ENCODE measurements at places on chromosomes 13 and 19.
A peak's percentile ranks its signal among the peaks of the same experiment; 100 is the strongest.

GRCh38 chr13:60121337-60121687 is 42.4 kb downstream of the DIAPH3 start:
- no peak for DNase-seq

DNA sequence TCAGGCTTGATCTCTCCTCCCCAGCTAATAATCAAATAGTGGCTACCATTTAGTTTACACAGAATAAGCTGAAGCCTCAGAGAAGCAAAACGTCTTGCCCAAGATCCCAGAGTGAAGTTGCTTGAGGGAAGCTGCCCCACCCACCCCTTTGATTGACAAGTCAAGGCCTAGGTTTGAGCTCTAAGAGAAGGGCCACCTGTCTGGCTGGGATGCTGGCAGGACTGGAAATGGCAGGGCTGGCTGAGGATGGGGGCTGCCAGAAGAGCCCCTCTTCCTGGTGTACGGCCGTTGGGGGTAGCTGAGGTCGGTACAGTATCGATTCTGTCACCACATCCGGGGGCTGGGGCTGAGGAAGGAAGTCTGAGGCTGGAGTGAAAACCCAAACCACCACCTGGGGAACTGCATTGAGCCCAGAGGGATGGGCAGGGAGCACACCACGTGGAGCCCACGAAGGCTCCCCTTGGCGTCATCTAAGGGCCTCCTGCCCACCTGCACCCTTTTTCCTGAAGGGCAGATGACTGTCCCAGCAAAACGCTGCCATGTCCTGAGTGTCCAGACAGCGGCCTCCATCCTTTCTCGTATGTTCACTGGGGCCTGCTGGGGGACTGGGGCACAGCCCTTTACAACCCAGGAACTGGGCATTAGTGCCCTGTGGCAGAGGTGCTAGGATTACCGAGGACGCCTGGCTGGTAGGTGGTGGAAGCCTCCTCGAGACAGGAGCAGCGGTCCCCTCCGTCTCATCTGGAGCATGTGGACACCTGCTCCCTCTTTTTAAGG is 1.4 kb upstream of the PRKD2 start:
- DNase-seq = peak; percentile 47

DNA sequence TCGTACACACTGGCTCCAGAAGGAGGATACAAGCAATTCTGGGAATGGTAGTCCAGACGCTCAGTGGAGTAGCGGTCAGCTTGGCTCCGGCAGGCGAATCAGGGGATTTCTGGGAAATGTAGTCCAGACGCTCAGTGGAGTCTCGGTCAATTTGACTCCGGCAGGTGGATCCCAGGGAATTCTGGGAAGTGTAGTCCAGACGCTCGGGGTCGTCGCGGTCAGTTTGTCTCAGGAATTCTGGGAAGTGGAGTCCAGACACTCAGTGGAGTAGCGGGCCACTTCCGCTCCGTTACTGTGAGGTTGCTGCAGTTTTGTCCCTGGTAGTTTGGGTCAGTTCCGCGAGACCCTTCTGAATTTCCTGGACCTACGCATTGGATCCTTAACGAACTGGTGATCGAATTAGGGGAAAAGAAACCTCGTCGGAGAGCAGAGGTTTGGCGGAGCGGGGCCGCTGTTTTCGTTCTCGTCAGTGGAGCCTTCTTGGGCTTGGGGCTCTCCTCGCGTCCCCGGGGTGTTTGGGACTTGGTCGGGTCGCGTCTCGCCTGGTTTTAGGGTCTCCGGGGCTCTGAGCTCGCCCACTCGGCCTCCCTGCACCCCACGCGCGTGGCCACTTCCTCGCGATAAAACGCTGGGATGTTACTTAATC is at the start of gene ZNF225:
TSS of gene ZNF225 (plus strand) at position 262 of the 646 bp plus-strand sequence. CDS start 2,429 bp downstream, outside the sequence.
- DNase-seq = peak; percentile 77

- no peak for DNase-seq
Observed at GRCh38 chr13:43227721-43228120, 204.3 kb downstream of the DNAJC15 start.

- no peak for DNase-seq
Observed at GRCh38 chr13:88840085-88840484, 1168.9 kb downstream of the SLITRK5 start.

GRCh38 chr19:16355293-16356043 is 30.8 kb downstream of the KLF2 start:
- DNase-seq = no peak

DNA sequence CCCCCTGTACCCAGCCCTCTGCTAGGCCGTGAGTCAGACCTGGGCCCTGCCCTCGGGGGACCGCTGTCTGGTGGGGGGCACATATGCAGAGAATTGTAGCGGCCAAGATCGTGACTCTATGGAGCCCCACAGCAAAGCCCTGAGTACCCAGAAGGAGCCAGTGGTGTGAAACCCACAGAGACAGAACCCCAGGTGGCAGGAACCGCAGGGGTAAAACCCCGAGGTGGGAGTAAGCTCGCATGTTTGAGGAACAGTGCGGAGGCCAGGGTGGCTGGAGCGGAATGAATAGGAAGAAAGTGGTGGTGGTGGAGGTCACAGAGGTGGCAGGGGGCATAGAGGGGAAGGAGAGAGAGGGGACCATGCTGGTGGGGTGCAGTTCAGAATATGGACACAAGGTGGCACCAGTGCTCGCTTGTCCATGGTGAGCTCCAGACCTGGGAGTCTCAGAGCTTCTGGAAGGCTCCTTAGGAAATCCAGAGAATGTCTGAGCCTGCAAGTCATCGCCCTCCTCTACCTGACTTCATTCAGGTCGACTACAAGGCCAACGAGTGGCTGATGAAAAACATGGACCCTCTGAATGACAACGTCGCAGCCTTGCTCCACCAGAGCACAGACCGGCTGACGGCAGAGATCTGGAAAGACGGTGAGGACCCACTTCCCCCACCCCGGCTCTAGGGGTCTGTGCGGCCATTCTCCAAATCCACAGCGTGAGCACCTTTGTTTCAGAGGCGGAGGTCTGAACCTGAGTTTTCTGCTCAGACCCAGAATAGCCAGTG is 48.9 kb downstream of the MYH14 start:
- DNase-seq = peak; percentile 23

GRCh38 chr13:44398606-44399005 is 25.0 kb downstream of the SERP2 start:
- DNase-seq = no peak

DNA sequence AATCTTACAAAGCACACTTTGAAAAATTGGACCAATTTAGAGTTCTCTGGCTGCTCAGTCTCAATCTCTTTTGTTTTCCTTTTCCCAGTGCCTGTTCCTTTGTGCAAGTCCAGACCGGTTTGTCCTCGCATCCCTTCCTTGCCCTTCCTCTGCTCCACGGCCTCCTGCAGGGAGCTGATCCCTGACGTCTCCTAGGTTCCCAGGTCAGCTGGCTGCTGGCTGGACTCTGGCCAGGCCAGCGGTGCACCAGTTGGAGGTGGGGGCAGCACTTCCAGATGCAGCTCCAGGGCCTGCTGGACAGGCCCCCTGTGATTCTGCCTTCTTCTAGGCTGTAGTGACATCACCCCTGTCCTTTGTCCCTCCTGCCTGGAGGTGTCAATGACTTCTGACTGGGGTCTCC is 44.0 kb upstream of the KPNA3 start:
- no peak for DNase-seq

- DNase-seq = peak; percentile 47
Observed at GRCh38 chr19:19591133-19591825, 27.2 kb downstream of the PBX4 start.

DNA sequence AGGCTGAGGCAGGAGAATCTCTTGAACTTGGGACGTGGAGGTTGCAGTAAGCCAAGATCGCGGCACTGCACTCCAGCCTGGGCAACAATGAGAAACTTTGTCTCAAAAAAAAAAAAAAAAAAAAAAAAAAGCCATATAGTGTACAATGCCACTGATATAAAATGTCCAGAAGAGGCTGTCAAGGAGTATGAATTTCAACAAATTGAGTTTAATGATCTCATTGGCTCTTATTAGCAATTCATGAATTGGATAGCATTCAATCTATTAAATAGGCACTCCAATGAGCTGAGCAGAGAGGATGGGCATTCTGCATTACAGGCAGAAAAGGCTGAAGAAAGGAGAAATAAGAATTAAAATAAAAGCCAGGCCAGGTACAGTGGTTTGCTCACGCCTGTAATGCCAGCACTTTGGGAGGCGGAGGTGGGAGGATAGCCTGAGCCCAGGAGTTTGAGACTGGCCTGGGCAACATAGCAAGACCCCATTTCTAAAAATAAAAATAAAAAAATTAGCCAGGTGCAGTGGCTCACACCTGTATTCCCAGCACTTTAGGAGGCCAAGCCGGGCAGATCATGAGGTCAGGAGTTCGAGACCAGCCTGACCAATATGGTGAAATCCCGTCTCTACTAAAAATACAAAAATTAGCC is 757 bp upstream of the LMNB2 start:
- DNase-seq = no peak

DNA sequence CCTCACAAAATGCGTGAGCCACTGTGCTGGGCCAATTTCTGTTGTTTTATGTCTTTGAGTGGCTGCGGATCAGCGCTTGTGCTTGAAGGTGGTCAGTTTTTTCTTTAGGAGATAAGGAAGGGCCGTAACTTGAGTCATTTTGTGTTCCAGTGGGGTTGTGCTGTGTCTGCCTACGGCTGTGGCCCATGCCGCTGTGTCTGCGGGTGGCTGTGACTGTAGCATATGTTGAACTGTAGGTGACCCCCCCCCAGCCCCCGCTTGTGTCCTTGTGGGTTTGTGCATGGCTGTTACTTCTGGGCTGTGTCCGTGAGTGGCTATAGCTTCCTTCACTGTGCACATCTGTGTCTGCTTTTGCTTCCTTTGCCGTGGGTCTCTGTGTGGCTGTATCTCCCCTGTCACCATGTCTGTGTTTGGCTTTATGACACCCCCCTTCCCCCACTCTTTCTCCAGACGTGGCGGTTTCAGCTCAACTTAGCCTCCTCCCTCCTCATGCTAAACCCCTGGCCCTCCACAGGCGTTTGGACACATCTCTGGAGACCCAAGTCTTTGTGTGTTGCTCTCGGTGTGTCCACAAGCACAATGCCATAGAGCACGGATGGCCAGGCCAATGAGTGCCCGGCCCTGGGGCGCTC is 675 bp downstream of the PPP1R14A start:
- DNase-seq = no peak

DNA sequence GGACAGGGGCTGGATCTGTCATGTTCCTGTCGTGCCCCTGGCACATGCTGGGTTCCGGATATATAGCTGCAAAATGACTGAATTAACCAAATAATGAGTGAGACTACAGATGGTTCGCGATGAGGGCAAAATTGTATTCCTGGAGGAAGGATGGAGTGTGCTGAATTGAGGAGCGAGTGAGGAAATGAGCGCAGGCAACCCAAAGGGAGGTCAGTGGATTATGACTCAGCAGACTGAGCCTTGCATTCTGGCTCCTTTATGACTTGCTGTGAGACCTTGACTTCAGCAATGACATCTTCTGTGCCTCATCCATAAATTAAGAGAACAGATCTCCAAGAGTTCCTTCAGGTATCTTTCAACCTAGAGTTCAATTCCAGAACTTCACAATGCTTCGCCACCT is 115.0 kb upstream of the CLDN10 start:
- DNase-seq = no peak

DNA sequence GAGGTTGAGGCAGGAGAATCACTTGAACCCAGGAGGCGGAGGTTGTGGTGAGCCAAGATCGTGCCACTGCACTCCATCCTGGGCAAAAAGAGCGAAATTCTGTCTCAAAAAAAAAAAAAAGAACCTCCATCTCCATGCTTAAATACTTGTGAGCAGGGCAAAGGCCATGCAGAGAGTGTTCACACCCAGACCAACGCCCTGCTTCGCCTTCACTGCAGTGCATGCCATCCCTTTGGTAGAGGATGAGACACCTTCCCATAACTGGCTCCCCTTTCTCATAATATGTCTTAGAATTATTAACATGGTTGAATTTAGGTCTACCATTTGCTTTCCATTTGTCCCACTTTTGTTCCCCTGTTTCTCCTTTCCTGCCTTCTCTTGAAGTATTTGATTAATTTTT is 15.4 kb downstream of the BBC3 start:
- no peak for DNase-seq

- DNase-seq = no peak
Observed at GRCh38 chr19:28296506-28296905, 916.4 kb downstream of the UQCRFS1 start.

DNA sequence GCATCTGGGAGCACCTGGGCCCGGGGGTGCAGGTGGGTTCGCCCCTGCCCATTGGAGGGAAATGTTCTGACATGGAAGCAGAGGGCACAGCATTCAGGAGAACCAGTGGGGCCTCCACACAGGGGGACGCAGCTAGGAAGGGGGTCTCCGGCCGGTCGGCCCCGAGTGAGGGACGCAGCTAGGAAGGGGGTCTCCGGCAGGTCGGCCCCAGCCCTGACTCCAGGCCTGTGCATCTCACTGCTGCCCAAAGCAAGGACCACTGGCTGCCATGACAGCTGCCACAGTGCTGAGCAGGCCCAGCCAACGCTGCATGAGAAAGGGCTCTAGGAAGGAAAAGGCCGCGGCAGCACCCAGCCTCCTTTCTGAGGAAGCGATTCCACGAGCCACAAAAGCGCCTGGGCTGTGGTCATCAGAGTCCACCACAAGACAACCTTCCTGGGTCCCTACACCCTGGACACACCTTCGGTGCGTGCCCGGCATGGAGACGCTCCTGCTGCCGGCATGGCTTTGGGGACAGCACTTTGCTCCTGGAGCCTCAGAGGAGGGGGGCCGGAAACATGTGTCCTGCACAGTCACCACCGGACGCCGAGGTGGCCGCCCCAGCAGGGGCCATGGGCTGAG is 9.7 kb downstream of the RASA3 start:
- no peak for DNase-seq

- DNase-seq = no peak
Observed at GRCh38 chr13:42652642-42653415, 78.9 kb downstream of the TNFSF11 start.

DNA sequence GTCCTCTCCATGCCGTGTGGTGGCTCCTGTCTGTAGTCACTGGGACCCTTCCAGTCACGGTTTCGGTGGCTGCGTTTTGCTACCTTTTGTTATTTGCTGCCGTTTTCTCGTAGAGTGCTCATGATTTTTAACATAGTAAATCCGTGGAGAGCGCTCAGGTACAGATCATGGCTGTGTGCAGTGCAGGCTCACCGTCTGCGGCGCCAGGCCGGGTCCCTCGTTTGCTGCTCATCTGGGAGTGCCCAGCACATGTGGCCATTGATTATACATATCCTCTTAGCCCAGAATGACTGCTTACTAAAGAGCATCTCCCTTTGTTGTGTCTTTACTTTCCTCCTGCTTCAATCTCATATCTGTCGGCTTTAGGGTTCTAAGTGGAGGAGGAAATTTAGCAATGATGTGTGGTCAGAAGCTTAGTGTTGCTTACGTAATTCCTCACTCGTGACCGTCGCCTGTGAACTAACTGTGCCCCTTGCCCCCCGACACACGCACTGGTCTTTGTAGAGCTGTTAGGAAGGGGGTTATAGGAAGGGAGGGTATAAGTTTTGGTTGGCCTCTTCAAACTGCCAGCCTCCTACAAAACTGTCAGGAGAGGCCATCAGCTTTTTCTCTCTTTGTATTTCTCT is 31.8 kb downstream of the TFDP1 start:
- no peak for DNase-seq

- no peak for DNase-seq
Observed at GRCh38 chr13:76723551-76724232, 162.5 kb downstream of the KCTD12 start.

GRCh38 chr13:36639610-36640009 is 34.2 kb upstream of the SERTM1 start:
- DNase-seq = no peak

- DNase-seq = no peak
Observed at GRCh38 chr13:43850873-43851272, 28.7 kb downstream of the CCDC122 start.
